ENCODE measurements at places on chromosomes 7 and 10. TPM values are rescaled to one million over a fixed set of nuclear protein-coding genes. Genes with fewer than 3 reads are reported as not detected.

Gene LSM8
- 44.0 TPM for total RNA-seq

Gene CRYGN
- not detected for total RNA-seq

Gene PHYHIPL
- 0.38 TPM for total RNA-seq

Gene SCD
- total RNA-seq = 183 TPM

Gene EXOC4
- 23.0 TPM for total RNA-seq

Measured in A549 treated with RU486 at 1 μM for 4 hours (cell line).